Memory B cell (primary cell): ENCODE measurements at places on chromosomes 2 and 18.

DNA sequence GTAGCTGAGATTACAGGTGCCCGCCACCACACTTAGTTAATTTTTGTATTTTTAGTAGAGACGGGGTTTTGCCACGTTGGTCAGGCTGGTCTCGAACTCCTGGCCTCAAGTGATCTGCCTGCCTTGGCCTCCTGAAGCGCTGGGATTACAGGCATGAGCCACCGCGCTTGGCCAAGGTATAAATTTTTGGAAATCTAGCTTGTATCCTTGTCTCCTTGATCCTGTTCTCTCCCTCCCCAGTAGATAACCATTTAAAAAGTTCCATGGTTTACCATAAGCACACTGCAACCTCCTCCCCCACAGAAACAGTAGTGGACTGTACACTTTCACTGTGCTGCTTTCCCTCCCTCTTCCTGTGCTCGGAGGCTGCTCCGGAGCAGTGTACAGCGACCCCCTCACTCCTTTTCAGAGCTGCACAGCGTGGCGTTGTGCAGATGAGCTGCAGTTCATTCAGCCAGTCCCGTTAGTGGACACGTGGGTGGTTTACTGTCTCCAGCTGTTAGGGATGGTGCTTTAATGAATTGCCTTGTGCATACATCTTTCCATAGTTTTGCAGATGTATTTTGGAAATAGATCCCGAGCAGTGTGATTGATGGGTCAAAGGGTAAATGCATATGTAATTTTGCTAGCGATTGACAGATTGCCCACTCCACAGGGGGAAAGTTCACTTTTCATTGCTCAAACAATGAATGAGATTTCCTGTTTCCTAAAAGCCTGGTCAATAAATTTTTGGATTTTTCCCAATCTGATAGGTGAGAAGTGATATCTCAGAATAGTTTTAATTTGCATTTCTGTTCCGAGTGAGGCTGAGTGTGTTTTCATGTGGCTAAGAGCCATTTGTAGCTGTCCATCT lies 14.8 kb downstream of the ASB1 start:
- DNase-seq, result no peak

DNA sequence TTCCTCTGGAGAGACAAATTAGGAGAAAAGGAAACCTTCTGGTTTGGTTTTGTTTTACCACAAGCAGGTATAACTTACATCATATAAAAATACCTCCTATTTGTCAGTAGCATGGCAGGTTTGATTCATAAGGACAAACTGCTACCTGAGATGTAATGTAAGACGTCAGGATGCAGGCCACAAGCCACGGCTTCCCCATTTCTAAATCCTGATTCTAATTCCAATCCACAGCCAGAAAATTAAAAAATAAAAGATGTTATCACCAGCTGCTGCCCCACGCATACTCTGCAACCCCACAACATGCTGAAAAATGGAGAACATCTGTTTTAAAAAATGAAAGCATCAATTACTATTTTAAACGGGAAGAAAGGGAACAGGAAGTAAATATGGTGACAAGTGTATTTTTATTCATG lies 197.6 kb downstream of the BCL11A start:
- no peak for DNase-seq

DNA sequence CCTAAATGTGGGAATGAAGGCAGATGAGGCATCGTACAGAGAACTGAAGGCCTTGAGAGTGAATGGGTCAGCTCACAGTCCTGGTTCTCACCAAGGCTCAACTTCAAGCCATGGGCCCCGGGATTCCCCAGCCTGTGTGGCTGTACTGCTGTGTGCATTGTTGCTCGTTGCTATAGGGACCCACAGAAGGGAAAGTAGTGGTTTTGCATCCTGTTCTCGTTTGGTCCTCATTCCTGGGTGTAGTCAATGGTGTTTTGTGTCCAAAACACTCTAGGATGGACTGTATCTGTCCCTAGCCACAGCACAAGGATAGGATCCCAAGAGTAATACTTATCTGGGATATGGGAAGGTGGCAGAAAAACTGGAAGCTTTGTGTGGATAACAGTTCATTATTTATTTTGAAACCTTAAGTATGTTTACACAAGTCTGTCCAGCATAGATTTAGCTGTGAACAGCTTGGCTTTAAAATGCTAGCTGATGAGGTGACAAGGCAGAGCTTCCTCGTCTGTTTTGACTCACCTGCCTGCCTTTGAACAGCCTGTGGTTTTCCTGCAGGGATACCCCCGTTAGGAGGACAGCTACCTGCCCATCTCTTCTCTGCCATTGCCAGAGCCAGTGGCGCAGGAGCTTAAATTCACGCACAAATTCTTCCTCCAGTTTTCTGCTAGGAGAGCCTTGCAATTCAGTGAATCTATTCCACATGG lies 85.0 kb downstream of the WDSUB1 start:
- DNase-seq, result no peak

DNA sequence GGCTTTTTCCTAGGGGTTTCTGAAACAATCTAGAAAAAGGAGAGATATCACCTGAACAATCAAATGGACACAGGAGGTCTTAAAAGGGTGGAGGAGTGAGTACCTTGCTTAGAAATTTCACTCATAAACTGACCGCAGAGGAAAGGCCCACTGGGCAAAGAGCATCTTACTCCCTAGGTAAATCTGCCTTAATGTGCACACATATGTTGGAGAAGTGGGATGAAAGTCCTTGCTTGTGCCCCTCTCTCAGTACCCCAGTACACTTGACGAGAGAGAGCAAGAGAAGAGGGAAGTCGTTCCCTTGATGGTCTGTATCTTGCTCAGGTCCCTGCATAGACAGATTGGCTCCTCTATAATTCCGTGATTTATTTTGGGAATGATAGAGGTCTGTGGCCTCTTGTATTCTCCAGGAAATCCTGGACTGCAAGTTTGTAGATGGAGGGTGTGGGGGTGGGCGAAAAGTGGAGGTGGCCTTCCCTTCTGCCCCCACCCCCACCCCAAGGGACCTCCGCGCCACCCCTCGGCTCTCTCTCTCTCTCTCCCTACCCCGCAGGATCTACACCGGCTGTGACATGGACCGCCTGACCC lies 6.8 kb downstream of the TBR1 start:
- DNase-seq, result peak; percentile 11

GRCh38 chr2:231554327-231554726 lies 24.1 kb upstream of the NMUR1 start:
- no peak for DNase-seq

- no peak for DNase-seq
Measured at GRCh38 chr2:73172963-73173362, 29.4 kb upstream of the NOTO start.

DNA sequence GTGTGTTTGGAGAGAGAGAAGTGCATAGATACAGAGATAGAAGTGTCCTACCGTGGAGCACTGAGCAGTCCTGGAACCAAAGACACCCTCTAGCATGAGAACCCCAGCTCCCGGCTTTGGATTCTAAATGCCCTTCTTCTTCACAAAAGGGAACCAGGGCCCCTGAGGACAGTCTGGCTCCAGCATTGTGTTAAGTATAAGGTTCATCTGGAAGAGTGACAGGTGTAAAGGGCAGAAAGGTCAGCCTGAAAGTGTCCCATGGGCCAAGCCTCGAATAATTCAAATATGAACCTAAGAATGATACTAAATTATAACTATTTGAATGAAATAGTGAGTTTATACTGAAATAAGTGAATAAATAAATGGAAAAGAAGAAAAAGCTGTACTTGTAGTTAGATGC lies 109.7 kb downstream of the SNTG2 start:
- DNase-seq, result no peak

DNA sequence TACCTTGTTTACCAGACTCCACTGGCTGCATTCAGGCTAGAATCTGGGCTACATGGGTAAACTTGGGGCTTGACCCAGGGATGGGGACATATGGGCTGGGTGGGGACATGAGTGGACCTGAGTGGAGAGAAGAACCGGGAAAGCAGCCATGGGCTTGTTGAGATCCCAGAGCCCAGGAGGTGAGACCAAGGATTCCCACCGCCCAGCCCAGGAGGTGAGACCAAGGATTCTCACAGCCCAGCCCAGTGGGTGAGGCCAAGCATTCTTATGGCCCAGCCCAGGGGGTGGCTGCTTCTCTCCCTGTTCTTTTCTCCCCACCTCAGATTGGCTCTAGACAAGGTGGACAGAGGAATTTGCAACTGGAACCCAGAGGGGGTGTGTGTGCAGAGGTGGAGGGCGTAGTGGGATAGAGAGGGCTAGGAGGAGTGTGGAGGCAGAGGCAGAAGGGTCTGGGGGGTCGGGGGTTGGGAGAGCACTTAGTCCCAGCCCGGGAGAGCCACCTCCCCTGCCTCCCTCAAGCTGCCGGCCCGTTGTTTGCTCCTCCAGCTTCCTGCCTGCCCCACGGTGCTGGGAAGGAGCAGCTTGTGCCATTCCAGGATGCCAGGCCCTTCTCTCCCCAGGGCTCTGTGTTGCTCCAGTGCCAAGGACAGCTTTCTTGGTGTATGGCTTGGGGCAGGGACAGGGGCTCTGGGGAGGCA lies 25.6 kb downstream of the GLI2 start:
- no peak for DNase-seq

GRCh38 chr2:58644451-58644850 lies 403.3 kb upstream of the FANCL start:
- no peak for DNase-seq

DNA sequence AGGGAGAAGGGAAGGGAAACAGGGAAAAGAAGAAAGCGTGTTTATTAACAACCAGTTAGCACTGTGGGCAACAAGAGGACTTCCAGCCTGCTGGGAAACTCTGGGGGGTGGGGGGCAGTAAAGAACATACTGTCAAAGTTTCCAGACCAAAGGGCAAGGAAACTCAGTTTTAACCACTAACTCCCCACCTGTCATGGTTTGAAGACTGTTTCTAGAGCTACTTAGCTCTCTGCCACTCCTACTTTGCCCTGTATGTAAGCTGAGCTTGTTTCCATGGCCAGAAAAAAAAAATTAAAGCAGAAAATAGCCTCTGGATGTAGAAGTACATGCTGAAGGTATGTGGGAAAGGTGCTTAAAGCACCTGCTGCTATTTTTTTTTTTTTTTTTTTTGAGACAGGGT lies 11.0 kb upstream of the PTPN2 start:
- DNase-seq, result no peak

DNA sequence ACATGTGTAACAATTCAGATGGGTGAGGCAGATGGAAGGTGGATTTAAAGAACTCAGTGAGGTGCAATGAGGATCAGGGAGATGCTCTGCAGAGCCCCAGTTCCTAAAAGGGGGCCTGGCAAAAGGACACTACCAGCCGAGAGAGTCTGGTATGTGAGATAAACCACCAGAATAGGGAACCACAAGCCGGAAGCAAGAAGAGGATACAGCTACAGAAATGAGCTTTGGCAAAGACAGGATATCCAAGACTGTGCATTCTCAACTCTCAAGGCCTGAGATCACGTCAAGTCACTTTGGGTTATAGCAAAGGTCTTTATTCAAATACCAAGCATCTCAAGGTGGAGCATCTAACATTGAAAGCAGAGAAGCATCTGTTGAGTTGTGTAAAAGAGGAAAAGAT lies 293.5 kb downstream of the ARHGAP15 start:
- peak; percentile 1 for DNase-seq
